ENCODE measurements at places on chromosomes 1 and 21.

DNA sequence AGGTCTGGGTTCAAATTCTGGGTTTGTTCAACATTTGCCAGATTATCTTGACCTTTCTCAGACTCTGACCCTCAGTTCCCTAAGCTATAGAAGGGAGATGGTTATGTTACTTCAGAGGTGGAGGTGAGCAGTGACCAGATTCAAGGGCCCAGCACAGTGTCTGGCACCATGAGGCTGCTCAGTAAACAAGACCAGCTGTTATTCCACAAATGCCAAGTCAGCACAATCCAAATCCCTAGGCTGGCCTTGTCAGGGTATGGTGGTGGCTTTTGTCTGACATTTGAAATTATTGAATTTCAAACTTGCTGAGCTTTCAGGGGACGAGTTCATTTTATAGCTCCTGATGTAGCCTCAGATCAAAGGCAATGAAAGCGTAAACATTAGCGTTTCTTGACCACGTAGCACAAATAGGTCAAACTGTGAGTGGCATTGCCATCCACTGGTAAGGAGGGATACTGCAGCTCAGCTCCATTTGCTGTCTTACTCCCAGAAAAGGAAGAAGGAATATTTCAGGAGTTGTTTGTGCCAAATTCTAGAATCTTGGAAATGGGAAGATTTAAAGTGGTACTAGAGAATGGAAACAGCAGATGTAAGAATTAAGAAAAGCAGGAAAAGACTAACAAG is 94.3 kb upstream of the EDN2 start:
- no peak for DNase-seq

GRCh38 chr1:107919953-107920352 is 45.0 kb downstream of the VAV3 start:
- no peak for DNase-seq

DNA sequence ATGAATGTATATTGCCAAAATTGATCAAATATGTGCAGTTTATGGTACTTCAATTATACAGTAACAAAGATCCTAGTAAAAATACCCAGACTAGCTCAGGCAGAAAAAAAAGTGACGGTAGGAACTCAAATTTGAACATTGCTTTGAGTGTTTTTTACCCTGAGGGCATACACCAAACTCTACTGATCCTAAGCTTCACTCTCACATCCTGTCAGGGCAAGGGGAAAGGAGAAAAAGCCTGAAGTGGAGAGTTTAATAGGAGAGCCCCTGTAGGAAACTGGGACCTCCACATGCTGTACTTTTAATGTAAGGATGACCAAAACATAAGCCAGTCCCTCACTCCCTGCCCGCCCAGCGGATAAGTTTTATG is 59.8 kb upstream of the GNG12 start:
- DNase-seq: no peak

DNA sequence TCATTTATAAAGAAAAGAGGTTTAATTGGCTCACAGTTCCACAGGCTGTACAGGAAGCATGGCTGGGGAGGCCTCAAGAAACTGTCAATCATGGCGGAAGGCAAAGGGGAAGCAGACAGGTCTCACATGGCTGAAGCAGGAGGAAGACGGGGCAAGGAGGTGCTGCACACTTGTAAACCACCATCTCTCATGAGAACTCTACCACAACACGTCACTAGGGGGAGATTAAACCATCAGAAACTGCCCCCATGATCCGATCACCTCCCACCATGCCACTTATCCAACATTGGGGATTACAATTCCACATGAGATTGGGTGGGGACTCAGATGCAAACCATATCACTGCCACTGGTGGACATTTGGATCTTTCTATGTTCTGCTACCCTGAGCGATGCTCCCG is 351.4 kb downstream of the NPHP4 start:
- no peak for DNase-seq

DNA sequence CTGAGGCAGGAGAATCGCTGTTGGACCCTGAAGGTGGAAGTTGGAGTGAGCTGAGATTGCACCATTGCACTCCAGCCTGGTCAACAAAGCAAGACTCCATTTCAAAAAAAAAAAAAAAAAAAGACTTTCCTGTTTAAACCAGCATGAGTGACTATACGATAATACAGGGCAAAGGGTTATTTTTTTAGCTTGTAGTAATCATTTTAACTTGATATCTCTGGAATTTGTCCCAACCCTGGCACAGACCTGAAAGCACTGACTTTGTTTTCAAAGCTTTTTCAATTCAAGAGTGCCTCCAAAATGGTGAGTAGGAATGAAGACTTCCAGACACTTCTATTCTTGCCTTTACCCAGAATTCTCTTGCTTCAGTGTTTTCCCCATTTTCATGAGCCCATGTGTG is 4.4 kb upstream of the TMCO2 start:
- no peak for DNase-seq
